ENCODE measurements at places on chromosomes 5 and 9.

DNA sequence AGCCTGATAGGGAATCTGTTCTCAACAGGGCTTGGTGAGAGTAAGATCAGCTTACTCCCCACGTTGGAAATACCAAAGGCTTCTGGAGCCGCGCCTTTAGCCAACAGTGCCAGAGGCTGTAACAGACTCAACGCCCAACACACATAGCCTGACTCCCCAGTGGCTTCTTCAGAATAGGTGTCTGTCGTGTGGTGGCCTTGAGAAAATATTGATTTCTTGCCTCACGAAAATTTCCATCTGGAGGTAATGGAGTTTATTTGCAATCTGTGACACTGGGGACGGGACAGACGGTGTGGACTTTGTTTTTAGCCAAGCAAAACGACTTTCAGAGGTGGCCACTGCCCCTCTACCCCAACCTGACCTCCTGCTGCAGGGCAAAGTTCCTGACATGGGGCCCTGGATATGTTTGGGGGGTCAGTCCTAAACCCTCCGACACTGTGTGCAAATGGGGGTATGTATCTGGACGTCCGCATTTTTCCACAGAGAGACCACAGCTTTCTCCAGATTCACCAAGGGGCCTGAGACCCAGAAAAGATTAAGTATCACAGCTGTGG lies 189.3 kb downstream of the CDK5RAP2 start:
- no peak for DNase-seq

GRCh38 chr5:112532654-112533360 lies 113.7 kb upstream of the EPB41L4A start:
- DNase-seq, result no peak

- no peak for DNase-seq
These were observed 7.6 kb downstream of the GRIN1 start for GRCh38 chr9:137146527-137146918.

GRCh38 chr9:100286257-100286656 lies 66.5 kb downstream of the TEX10 start:
- DNase-seq, result no peak

DNA sequence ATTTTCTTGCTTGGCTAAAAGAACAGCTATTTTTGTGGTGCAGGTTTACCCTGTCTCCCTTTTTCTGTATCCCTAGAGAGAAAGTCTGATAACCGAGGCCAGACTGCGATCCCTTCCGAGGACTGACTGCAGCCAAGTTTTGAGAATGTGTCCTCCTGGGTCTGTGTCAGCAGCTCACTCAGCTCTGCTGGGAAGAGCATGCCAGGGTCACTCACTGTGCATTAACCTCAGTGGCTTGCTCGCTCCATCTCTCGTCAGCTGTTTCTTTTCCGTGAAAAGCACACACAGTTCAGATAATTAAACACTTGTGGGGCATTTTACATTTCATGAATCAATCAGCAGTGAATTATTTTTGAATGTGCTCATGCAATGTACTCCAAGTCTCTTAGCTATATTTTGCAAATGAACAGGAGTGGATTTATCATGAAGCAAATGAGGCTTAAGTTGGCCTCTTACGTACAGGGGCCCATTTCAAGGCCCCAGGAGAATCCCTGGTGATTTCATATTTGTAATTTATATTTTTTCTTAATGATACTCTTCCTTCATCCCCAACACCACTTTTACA lies 252.1 kb downstream of the SMARCA2 start:
- DNase-seq, result no peak

DNA sequence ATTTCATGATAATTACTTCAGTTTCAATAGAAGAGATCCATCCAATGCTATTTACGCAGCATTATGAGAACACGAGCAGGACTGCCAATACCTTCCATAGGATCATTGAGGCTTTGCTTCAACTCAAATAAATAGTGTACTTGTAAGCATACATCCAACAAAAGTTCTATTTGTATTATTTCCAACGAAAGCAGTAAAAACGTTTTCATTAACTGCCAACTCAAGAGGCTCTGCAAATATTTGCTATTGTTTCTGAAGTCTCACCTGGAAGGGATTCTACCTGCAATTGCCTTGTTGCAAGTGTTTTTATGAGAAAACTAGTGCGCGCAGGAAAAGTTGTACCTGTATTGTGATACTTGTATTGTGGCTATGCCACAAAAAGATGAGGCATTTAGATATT lies 11.0 kb upstream of the GNPDA1 start:
- no peak for DNase-seq

- DNase-seq, result no peak
These were observed 32.8 kb downstream of the GALNT10 start for GRCh38 chr5:154223320-154223719.

- no peak for DNase-seq
These were observed 94.3 kb downstream of the PRKACG start for GRCh38 chr9:68919661-68920060.

GRCh38 chr5:175654339-175654738 lies 3.5 kb upstream of the HRH2 start:
- DNase-seq, result no peak

Data from OCI-M1 (cell line).